GM03348 (cell line): ENCODE measurements at places on chromosomes 7 and 10.

GRCh38 chr10:59055045-59055444 lies 121.4 kb upstream of the PHYHIPL start:
- DNase-seq: no peak

DNA sequence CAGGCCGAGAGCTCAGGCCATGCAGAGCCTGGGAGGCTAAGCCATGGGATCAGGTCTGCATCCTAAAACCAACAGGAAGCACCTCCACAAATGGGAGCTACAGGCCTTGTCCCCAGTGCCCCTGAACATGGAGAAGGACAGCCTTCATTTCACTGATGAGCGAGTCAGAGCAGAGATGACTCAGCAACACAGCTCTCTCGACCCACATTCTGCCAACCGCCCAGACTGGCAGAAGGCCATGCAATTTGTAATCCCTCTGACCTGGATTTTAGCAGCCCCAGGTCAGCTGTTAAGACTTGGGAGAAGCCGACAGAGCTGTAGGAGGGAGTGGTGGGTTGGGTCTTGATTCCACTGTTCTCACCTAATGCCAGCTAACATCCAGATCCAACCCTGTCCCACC lies 25.5 kb downstream of the VOPP1 start:
- DNase-seq: peak; percentile 85

GRCh38 chr7:47651355-47652317 lies 69.7 kb upstream of the TNS3 start:
- DNase-seq: peak; percentile 83

- DNase-seq: no peak
Measured at GRCh38 chr7:26653430-26654399, 210.7 kb downstream of the SKAP2 start.

- DNase-seq: peak; percentile 28
Measured at GRCh38 chr7:76220185-76221057, 18.7 kb downstream of the SRRM3 start.

DNA sequence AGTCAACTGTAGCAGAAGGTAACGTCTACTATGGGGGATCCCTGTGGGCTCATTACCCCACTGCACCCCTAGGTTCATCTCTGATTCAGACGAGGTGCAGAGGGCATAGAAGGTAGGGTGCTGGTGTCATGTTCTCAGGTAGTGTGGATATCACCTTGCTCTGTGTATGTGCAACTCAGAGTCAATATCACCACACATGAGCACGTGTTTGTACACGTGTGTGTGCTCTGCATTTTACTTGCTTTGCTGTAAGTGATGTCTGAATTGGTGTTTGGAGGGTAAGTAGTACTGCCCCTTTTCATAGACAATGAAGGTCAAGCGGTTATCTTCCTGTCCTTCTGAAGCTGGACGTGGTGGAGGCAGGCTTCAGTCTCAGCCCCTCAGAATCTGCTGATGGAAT lies 10.4 kb downstream of the DMBT1 start:
- DNase-seq: no peak

GRCh38 chr7:3760651-3761050 lies 459.6 kb downstream of the SDK1 start:
- DNase-seq: no peak

GRCh38 chr7:146375170-146375569 lies 258.6 kb downstream of the CNTNAP2 start:
- no peak for DNase-seq

- no peak for DNase-seq
Measured at GRCh38 chr7:141737118-141737835, 881 bp upstream of the SSBP1 start.

DNA sequence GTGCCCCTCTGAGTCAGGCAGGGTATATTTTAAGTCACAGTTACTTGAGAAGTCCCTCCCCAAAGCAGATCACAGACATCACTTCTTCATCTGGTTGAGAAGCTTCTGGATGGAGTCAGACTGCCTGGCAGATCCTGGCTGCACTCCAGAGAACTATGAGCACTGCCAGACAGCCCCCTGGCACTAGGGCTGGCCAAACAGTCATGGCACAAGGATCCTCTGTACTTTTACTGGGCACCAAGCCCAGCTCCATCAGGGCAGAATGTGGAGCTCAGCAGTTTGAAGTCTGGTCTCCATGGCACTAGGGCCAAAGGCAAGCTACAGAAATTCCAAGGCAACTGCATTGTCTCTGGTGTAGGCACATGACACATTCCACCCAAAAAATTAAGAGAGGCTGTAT lies 162.1 kb downstream of the NRG3 start:
- DNase-seq: no peak

DNA sequence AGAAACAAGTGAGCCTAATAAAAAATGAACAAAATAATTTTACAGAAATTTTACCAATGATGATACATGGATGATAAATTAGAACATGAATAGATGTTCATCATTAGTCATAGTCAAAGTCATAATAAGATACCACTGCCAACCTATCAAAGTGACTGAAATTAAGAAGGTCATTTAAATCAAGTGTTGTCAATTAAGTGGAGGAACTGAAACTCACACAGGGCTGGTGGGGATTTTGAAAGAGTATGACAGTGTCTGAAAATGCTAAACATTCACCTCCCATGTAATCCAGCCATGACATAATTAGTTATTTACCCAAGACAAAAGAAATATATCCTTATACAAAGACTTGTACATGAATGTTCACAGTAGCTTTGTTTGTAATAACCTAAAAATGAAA lies 57.1 kb upstream of the DYNC1I1 start:
- no peak for DNase-seq

GRCh38 chr7:36639826-36640225 lies 84.5 kb downstream of the AOAH start:
- no peak for DNase-seq

DNA sequence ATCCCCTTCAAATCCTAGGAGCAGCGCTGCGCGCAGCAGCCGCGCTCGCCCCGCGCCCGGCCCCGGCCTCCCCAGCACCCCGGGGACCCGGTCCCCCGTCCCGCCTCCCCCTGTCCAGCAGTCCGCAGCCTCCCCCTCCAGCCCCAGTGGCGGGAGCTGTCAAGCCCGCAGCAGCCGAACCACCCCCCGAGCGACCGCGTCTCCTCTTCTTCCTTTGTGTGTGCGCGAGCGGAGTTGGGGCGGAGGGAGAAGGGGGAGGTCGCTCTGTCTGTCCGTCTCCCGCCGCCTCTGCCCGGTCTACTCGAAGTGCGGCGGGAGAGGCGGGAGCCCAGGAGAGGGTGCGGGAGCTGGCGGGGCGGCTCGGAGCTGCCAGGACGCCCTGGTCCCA lies 375 bp upstream of the CHN2 start:
- no peak for DNase-seq

DNA sequence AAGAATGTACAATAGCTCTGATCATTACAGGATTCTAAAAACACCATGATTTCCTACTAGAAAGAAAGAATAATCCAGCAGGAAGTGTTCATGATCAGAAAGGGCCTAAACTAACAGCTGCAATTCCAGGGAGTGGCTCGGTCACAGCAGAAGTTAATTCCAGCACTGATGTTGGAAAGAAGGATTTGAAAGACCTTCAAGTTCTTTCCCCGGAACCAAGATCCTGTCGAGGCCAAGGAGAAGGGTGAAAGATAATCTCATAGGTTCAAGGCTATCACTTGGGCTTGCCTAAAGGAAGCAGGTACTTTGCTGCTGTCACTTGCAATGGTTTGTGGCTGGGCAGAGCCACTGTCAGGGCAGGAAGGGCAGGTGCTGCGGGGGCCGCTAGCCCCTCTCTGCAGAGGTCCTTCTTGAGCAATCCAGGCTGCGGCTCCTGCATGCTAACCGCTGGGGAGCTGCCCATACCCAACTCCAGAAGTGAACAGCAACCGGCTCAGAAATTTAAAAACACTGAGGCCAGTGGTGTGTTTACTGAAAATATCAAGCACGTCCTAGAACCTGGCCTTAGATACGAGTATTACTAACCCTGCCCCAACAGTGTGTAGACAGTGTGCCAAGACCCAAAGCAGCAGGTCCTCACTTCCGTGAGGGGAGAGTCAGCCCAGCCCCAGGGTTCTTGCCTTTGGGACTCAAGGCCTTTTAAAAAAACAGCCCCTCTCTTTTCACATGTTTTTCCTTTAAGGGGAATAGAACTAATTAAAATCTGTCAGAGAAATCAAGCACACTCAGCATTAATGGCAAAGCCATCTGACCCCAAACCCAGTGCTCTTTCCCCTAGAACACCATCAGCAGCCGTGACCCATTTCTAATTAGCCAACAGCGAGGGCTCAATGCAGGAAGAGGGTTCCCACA lies 76.8 kb downstream of the VIPR2 start:
- DNase-seq: no peak
